ENCODE measurements at places on chromosomes 2 and 18.

DNA sequence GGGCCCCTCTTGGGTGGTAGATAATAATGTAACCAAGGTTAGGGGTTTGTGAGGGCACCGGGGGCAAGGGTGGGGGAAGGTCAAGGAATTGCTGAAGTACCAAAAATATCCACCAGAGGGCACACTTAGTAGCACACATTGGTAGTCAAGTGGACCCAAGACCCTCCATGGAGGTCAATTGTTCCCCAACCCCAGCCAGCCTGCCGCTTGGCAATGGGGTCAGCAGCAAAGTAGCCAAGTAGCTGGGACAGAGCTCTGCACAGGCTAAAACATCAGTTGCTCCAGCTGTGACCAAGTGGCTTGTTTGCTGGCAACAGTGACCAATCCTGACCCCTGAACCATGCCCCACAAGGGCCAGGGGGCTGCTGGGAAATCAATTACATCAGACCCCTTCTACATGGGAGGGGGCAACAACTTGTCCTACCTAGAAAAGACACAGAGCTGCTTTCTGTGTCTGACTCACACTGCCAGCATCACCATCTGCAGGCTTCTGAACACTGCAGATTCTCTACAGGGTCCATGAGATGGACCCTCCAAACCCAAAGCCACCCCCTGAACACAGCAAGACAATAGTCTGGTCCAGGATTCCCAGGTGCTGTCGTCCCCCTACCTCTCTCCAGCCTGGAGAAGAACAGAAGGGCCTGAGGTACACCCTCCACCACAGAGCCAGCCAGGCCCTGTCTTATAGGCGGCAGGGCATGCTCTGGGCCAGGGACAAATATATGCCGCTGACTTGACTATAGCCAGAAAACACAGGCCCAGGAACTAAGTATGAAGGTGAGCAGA lies 76.0 kb downstream of the EMX1 start:
- DNase-seq, result no peak

- no peak for DNase-seq
Observed at GRCh38 chr2:84052913-84053312, 406.2 kb downstream of the SUCLG1 start.

DNA sequence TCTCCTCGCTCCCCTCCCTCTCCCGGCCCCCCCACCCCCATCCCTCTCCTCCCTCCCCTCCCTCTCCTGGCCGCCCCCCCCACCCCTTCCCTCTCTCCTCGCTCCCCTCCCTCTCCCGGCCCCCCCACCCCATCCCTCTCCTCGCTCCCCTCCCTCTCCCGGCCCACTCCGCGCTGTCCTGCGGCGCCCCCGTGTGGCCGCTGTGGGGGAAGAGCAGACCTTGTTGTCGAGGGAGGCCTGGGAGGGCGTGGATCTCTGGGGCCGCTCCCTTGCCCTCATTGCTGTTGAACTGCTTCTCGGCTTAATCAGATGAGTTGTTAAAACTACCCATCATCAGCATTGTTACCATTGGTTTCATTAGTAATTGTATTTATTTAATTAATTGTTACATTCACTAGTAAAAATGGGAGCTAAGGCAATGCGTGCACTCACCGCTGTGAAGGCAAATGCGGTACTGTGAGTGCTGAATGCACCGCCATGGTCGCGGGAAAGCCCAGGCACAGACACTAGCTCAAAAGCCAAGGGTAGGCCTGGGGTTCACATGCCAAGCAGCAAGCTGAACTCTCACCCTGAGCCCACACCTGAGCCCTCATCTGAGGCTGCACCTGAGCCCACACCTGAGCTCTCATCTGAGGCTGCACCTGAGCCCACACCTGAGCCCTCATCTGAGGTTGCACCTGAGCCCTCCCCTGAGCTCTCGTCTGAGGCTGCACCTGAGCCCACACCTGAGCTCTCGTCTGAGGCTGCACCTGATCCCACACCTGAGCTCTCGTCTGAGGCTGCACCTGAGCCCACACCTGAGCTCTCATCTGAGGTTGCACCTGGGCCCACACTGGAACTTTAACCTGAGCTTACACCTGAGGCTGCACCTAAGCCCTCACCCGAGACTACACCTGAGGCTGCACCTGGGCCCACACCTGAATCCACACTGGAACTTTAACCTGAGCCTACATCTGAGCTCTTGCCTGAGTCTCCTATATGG lies 8.8 kb downstream of the RTP5 start:
- DNase-seq, result peak; percentile 53

- DNase-seq, result no peak
Observed at GRCh38 chr2:221074238-221074637, 497.9 kb downstream of the EPHA4 start.

- DNase-seq, result no peak
Observed at GRCh38 chr2:57882895-57883515, 163.6 kb upstream of the VRK2 start.

DNA sequence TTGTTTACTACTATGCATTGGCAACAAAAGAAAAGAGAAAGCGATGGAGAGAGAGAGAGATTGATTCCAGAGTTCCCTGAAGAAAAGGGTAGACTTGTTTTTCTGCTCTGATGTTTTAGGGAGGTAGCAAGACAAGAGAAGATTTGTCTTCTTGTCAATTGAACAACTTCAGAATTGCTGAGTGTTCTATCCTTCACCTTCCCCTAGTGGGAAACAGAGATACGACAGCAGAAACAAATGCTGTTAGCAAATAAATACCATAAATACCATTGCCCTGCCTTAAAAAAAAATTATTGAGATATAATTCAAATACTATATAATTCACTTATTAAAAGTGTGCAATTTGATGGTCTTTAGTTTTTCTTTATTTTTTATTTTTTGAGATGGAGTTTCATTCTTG lies 26.2 kb upstream of the CCDC150 start:
- no peak for DNase-seq

DNA sequence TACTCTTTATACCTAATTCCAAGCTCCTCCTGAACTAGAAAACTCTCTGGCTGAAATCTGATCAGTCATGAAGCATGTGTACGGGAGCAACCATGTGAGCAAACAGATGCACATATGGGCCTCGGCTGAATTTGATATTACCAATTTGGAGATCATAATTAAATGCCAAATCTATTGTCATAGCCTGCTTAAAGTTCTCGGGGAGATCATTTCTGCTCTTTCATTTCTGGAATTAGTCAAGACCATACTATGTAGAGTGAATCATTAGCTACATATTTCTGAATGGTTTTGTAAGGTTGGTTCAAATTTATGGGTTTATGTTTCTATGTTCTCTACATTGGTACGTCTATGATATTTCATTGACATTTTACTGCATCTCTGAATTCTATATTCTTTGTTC lies 205.5 kb downstream of the UBE2E3 start:
- DNase-seq, result no peak

GRCh38 chr2:226691255-226691654 lies 108.4 kb downstream of the IRS1 start:
- no peak for DNase-seq

DNA sequence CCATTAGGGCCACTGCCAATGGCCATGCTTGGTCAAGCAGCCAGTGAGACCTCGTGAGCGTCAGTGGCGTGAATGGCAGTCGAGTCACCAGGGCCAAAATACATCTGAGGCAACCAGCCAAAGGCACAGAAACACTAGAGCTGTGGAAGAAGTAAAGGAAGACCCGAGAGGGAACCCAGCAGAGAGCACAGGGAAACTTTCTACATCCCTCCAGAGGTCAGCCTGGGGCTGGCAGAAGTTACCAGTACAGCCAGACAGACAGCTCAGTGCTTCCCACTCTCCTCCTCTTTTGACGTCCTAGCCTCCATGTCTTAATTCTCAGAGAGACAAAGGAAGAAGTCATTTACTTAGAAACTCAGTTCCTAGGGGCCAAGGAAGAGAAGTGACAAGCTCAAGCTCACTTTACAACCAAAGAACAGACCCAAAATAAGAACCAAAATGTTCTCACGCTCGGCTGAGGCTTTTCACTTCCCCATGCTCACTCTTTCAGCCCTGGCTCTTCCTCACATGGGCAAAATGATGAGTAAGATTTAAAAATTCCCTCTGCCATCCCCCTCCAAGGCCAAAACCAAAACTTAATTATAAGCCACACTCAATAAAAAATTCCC lies 8.7 kb downstream of the CYRIA start:
- DNase-seq, result no peak

DNA sequence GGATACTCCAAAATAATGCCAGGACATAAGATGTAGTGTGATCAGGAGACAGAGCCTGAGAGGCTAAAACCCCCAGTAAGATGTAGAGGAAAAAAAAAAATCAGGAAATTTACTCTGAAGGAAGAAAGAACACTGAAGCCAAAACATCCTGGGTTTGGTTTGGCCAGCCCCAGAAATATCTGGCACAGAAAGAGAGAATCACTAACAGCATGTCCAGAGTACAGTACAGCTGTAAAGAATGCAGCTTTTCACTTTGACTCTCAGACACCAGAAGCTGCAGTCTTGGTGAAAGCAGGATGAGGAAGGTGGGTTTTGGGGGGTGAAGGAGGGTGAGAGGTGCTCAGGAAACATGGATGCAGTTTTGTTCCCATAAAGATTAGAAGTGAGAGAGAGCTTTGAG lies 1577.7 kb upstream of the ACVR2A start:
- DNase-seq, result no peak

DNA sequence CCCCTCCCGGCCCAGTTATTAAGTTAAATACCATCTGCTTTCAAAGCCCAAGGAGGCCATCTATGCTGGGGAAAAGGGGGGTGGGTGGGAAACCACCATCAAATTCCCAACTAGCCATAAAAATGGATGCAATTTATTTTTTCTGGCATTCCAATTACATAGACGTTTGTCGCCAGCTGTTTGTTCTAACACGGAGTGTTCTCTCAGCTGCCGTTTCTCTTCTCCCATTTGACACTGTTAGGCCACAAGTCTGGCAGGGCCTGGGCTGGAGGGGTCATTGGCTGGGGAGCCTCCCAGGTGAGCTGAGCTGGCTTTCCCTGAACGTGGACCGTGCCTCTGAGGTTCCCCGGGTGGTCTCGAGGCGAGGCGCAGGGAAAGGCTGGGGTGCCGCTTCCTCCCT lies 16.6 kb downstream of the ATOH8 start:
- no peak for DNase-seq

DNA sequence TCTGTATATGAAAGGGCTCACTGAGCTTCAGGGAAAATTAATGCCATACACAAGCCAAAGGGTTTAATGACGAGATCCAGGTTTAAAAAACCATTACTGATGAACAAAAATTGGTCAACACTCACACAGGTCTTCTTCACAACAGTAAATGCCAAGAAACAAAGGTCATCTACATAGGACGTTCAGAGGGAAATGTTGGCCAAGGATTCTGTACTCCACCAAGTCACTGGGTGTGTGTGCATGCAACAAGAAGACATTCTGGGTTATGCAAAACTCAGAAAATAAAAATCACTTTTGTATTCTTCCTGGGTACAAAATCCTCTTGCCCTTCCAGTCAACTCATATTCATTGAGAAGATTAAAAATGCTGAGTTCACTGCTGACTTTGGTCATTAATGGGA lies 78.3 kb downstream of the ACTR2 start:
- no peak for DNase-seq

- no peak for DNase-seq
Observed at GRCh38 chr18:63099091-63099840, 220.3 kb downstream of the BCL2 start.

DNA sequence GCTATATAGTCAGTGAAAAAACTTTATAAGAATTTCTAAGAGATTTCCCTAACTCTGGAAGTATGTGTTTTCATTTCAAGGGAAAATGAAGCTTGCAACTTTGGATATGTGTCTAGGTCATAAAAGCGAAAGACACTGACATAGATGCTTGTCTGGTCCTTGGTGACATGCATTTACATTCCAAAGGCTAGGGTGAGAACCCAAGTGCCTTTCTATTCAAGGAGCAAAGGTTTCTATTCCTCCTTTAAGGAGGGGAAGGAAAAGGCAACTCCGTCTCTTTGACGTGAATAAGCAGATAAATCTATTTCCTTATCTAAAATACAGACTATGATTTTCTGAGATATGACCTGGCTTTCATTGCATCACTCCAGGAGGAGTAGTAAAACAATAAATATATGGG lies 261.1 kb downstream of the CDH7 start:
- no peak for DNase-seq

DNA sequence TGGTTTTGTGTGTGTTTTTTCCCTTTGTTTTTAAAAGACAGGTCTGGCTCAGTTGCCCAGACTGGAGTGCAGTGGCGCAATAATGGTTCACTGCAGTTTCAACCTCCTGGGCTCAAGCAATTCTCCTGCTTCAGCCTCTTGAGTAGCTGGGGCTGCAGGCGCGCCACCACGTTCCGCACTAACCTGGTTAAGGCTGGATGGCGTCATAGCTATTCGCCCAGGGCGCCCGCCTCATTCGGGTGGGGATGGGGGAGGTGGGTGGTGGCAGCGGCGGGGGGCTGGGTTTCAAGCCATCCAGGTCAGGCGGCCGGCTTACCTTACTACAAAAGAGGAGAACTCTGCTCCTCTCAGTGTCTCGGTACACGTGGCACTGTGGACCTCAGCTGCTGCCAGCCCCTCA lies 42.8 kb downstream of the EEF1B2 start:
- no peak for DNase-seq

DNA sequence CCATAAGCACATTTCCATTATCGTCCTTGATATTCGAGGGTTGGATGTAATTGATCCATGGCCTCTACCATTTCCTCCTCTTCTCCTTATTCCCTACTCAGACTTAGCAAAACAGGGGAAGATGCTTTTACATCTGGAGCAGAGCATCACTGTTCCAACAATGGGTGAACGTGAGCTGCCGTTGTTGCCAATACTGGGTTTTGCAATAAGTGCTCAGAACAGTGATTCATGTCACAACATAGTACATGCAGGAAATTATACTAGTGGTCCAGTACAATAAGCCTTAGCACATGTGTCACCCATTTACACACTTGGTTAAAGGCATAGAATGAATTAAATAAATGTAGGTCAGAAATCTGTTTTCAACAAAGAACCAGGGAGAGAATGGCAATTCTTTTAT lies 112.4 kb downstream of the DCC start:
- DNase-seq, result no peak

- DNase-seq, result no peak
Observed at GRCh38 chr2:127577973-127578372, 42.5 kb downstream of the MYO7B start.

DNA sequence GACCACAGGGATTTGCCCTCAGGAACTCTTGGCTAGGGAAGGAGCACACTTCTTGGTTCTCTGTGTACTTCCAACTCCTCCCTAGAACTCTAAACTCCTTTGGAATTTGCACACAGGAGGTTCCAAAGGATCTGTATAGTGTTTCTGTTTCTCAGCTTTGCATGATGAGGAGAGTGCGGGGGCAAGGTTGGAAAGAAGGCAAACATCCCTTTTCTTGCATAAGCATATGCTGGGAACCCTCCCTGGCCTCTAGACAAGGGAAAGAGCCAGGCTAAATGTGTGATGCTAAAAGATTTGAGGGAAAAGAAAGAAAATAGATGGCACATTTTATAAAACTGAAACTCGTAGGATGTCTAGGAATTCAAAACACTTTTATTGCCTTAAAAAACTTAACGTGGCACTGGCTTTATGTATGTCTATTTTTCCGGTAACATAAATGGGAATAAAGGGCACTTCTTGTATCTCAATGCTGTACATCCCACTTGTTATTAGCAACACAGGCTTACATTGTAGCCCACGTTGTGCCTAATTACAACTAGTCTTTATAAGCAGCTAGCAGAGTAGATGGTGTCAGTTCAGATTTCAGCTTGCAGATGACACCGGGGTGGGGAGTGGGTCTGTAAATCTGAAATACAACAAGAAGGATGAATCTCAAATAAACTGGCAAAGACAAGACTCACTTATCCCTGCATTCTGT lies 165.8 kb downstream of the GPD2 start:
- no peak for DNase-seq

- DNase-seq, result no peak
Observed at GRCh38 chr2:148764815-148765214, 110.2 kb upstream of the KIF5C start.
